ENCODE measurements at places on chromosomes 16 and 17. TPM values are rescaled to one million over a fixed set of nuclear protein-coding genes. Genes with fewer than 3 reads are reported as not detected.

SPATA32 gene
- not detected for total RNA-seq

KRTAP4-5 gene
- not detected for total RNA-seq

QRICH2 gene
- total RNA-seq = 4.6 TPM

SRL gene
- 7.5 TPM for total RNA-seq

KRTAP4-9 gene
- total RNA-seq = not detected

PLLP gene
- 6.2 TPM for total RNA-seq

PLA2G10 gene
- total RNA-seq = not detected

SLC5A11 gene
- total RNA-seq = not detected

KRT222 gene
- total RNA-seq = 1.6 TPM

KCNH6 gene
- not detected for total RNA-seq

SOST gene
- not detected for total RNA-seq

RAB26 gene
- total RNA-seq = not detected

HNF1B gene
- not detected for total RNA-seq

CLDN7 gene
- 0.85 TPM for total RNA-seq

CDRT15 gene
- not detected for total RNA-seq

C16orf96 gene
- total RNA-seq = 0.30 TPM

TERB1 gene
- total RNA-seq = not detected

P2RX5 gene
- 8.2 TPM for total RNA-seq

GNAO1 gene
- total RNA-seq = 1.6 TPM

FOXN1 gene
- total RNA-seq = not detected

ATP6V0C gene
- total RNA-seq = 126 TPM

SRSF1 gene
- 176 TPM for total RNA-seq

ABI3 gene
- 18.5 TPM for total RNA-seq

SUPT6H gene
- 31.0 TPM for total RNA-seq

KLHL10 gene
- not detected for total RNA-seq

MMP15 gene
- total RNA-seq = 0.51 TPM

GRAP gene
- 17.9 TPM for total RNA-seq

GRAPL gene
- total RNA-seq = not detected

SEPTIN12 gene
- not detected for total RNA-seq

HOXB1 gene
- not detected for total RNA-seq

NTHL1 gene
- 24.3 TPM for total RNA-seq

CLEC19A gene
- not detected for total RNA-seq
